ENCODE measurements at places on chromosomes 5 and 9.

DNA sequence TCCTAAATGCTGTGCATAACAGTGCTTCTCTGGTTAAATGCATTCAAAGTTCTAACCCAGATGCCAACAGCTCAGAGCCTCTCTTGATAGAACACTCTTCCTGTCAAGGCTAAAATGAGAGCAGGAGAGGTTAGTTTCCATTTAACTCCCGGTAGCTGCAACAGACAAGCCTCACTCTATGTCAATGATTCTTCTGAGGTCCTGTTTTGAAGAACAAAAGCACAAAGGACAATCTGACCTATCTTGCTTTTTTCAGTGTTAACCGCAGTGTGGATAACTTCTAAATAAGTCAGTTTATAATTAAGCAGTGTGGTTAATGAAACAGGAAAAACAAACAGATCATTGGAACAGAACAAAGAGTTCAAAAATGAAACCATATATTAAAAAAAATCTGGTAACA is 80.7 kb downstream of the ANKRD55 start:
- no peak for DNase-seq

DNA sequence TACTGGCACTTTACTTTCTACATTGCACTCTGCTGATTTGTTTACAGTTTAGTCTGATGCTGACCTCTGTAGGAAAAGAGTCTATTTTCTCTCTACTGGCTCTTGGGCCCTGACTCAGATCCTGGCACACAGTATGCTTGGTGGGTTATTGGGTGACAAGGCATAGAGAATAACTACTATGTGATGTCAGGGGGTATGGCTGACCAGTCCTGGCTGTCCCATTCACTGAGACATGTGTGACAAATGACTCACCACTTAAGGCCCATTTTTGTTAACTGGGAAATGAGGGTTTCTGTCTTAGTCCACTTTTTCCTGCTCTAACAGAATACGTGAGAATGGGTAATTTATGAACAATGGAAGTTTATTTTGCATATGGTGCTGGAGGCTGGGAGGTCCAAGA is 66.4 kb downstream of the DAPK1 start:
- no peak for DNase-seq

DNA sequence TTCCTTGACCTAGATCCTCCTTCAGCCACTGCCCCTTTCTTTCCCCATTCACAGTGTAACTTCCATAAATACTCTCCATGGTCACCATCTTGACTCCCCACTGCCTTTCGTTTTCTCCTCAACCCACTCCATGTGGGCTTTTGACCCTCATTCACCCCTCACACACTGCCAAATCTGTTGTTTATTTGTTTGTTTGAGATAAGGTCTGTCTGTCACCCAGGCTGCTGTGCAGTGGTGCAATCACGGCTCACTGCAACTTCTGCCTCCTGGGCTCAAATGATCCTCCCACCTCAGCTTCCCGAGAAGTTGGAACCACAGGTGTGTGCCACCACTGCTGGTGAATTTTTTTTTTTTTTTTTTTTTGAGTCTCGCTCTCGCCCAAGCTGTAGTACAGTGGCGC is 162.9 kb downstream of the FGF1 start:
- DNase-seq = no peak

GRCh38 chr9:110089681-110090370 is 118.1 kb downstream of the C9orf152 start:
- DNase-seq = no peak

DNA sequence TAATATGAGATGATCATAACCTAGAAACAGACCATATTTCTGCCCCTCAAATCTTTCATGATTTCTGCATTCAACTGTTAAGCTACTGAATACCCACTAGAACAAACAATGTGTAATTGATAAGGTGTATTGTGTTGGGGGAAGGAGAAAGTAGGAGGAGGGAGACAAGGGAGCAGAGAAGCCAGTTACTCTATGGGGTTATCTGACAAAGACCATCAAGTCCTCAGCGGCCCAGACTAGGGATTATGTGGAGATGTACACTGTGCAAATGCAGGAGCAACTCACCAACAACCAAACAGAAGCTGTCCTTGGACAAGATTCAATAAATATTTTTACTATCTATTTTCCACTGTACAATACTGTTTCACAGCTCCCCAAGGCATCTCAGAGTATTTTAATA is 2.7 kb downstream of the NRG2 start:
- DNase-seq = no peak

DNA sequence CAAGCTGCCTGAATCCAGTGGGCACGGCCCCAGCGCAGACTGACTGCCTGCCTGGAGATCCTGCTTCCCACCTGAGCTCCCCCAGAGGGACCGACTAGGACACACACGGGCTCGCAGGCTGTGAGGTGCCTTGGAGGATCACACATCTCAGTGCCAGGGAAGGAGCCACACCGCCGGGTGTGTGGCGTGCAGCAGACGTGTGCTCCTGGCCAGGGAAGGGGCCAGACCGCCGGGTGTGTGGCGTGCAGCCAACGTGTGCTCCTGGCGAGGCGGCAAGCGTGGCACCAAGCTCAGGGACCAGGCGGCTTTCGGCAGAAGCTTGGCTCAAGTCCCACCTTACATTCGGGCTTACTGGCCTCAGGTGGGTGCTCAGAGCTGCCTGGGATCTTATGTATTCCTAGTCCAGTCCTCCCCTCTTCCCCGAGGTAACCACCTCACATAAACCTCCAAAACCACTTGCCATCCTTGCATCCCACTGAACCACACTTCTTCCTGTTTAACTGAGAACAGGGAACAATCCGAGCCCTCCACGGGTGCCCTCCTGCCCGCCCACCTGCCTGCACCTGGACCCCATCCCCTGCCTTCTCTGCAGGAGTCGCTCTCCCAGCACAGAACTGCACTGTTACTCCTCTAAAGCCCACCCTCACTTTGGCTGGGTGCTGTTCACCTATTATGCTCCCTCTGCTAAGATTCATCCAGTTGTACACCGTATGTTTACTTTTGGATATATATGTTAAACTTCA is 22.4 kb upstream of the MRNIP start:
- DNase-seq = no peak

DNA sequence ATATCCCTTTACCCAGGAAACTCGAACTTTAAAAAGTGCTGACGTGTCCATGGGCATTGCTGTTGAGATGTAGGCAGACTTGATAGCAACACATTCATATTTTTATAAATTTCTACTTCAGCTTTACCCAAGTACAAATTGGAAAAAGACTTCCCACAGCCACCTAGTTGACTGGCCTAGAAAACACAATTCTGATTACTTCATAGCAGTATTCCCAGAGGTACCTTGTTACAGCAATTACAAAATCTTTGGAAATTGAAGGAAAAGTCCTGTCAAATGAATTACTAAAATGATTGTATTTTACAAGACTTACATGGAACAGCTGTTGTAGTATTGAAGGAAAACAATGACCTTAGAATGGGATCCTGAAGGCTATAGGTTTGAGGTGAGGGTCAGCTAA is 130.7 kb upstream of the NREP start:
- no peak for DNase-seq

DNA sequence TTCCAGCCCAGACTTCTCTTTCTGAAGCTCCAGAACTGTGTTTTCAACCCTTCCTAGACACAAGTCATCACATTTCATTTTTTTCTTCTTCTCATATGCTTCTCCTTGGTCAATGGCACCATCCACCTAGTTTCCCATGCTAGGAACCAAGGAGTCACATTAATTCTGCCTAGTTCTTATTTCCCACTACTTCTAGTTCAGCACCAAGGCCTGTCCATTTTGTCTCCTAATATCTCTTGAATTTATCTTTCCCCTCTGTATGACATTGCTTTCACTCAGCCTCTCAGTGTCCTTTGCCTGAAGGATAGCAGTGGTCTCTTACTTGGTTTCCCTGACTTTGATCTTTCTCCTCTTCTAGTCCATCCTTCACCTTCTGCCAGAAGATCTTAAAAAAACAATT is 38.8 kb downstream of the ARHGEF28 start:
- DNase-seq = no peak

- no peak for DNase-seq
Observed at GRCh38 chr9:97384406-97385262, 27.3 kb upstream of the TDRD7 start.

- no peak for DNase-seq
Observed at GRCh38 chr5:125506124-125506523, 759.7 kb upstream of the ZNF608 start.

GRCh38 chr9:68470067-68470466 is 70.6 kb downstream of the TMEM252 start:
- DNase-seq = no peak

DNA sequence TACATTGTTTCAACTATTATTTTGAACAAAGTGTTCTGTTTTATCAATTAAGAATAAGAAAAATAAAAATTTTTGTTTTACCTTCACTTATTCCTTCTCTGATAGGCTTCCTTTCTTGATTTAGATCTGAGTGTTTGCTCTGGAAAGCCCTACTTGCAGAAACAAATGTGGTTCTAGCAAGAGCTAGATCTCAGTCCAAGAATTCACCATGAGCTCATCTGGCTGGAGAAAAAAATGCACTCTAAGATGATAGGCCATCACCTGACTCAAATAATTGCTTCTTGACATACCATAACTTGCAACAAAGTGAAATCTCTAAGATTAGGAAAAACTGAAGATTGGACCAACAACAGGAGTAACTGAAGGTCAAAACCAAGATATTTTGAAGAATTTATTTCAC is 6.3 kb upstream of the RLN2 start:
- no peak for DNase-seq

GRCh38 chr5:38926121-38926520 is 80.3 kb downstream of the OSMR start:
- peak; percentile 10 for DNase-seq

DNA sequence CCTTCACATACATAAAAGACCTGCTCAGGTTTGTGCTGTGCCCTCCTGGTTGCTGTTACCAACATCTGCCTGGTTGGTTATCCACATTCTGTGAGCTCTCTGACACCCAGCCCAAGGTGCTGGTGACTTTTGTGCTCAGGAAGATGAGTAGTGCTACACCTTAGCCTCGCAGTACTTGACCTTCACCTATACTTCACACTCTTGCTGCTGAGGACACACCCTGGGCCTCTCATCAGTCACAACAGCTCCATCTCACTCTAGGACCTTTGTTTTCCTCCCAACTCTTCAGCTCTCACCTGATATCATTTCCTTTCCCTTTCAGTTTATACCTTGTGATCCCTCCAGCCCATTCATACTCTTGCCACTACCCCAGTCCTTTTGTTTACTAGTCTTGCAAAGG is 10.7 kb upstream of the SLC22A5 start:
- no peak for DNase-seq

DNA sequence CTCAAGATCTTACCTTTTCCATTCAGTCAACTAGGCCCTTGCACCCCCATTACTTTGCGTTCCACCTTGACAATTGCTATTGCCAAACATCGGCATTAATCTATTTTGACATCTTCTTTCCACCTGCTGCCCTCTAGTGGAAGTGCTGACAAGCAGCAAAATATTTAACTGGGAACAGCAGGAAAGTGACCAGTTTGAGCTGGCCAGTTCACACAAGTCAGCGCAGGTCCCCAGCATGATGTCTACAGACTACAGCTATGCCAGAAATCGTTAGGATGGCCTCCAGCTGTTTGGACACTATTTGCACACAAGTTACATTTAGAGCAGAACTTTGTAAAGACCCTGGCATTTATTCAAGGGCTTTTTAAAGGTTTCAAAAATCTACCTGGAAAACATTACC is 160.1 kb downstream of the GHR start:
- DNase-seq = peak; percentile 37

DNA sequence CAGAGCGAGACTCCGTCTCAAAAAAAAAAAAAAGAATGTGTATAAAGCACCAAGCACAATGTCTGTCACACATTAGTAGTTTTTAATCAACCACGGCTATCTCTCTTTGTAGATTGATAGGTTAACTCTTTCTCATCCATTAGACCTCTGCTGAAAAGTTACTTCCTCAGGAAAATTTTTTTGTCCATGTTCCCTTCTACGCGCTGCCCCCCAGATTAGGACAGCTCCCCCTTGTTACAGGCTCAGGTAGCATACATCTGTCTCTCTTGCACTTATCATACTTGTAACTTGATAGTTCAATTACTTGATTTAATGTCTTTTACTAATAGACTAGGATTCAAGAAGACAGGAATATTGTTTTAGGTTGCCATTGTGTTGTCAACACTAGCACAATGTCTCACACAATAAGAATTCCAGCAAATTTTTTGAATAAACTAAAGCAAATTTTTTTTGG is 1.5 kb downstream of the SPDL1 start:
- peak; percentile 13 for DNase-seq

GRCh38 chr5:85140471-85140870 is 755.8 kb upstream of the EDIL3 start:
- DNase-seq = no peak

- DNase-seq = no peak
Observed at GRCh38 chr5:607541-608428, 4.4 kb upstream of the CEP72 start.

- no peak for DNase-seq
Observed at GRCh38 chr5:72539038-72539437, 31.8 kb upstream of the ZNF366 start.

GRCh38 chr9:91536211-91536691 is 112.6 kb upstream of the NFIL3 start:
- peak; percentile 73 for DNase-seq
